Activated CD4-positive, alpha-beta T cell treated with anti-CD3 and anti-CD28 coated beads for 48 hours (primary cell): ENCODE measurements at places on chromosomes 3 and 15.

DNA sequence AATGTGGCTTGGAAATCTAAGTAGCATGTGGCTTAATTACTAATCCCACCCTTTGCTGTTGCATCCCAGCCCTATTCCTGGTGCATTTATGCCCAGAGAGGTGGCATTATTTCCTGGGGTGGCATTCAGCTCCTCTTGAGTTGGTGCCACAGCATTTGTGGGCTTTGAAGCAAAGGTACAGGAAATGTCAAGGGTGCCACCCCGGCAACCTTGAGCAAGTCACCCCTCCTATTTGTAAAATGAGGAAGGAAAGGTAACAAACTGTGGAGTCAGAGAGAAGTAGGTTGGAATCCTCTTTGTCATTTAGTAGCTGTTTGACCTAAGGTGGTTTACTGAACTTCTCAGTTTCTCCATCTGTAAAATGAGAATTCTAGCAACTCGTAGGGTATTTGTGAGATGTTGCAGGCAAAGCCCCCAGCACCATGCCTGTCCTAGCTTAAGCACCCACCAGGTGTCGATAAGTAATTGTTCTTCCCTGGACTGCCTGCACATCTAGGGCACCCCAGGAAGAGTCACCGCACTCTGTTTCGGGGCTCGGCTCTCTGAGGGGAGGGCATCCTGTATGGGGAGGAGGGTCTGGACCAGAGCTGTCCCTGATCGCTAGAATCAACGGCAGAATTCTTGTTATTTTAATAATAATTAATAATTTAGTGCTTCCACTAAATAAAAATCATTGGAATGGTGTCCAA, 17.1 kb downstream of the ISG20 start:
- DNase-seq, result no peak

DNA sequence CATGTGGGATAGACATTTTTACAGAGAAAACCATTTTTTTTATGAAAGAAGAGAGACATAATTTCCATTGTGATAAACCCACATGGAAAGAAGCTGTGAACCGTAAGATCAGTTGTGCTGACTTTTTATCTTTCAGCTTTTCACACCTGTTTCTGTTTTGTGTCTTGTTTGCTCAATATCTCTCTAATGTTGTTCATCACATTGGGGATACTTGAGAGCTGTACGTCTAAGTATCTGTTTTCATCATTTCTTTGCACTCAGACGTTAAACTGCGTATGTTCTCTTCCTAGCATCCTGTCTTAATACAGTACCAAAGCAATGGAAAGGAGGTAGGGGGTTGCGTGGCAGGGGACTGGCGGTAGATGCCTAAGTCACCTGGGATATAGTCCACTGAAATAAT, 449.0 kb downstream of the NAALADL2 start:
- DNase-seq, result no peak

DNA sequence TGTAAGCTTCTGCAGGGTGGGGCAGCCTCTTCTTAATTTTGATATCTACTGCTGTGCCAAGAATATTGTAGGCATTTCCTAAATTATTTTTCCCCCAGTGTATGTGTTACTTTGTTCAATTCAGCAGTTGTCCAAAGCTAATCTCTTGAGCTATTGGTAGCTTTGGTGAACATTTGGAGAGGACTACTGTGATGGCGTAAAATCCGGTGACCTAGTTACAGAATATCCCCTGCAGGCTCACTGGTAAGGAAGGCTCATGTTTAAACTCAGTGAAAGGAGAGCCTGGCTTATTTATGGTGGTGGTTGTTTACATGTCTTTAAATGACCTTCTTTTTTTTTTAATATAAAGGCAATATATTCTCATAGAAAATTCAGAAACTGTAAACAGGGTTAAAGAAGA, 105.6 kb downstream of the LPP start:
- no peak for DNase-seq

DNA sequence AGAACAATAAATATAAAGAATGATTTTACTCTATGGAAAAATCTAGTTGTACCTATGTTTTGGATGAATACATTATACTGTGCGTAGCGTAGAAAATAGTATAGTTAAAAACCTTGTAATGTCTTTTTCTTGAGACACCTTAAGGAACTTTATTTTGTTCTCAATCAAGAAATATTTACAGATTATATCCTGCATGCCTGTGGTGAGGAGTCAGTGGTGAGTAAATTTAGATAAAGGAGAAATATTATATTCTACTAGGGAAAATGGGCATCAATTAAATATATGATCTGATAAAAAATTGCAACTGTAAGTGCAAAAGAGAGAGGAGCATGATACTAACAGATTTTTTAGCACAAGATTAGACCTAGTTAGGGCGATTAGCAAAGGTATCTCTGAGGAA, 157.7 kb downstream of the RBMS3 start:
- DNase-seq, result no peak
